ENCODE measurements at places on chromosomes 2 and 18.
A peak's percentile ranks its signal among the peaks of the same experiment; 100 is the strongest.

GRCh38 chr18:72762515-72763122 lies 105.2 kb downstream of the NETO1 start:
- DNase-seq: peak; percentile 13

GRCh38 chr2:29697181-29697580 lies 224.2 kb downstream of the ALK start:
- no peak for DNase-seq

- peak; percentile 63 for DNase-seq
These were observed 2.7 kb upstream of the LCT start for GRCh38 chr2:135839713-135840112.

DNA sequence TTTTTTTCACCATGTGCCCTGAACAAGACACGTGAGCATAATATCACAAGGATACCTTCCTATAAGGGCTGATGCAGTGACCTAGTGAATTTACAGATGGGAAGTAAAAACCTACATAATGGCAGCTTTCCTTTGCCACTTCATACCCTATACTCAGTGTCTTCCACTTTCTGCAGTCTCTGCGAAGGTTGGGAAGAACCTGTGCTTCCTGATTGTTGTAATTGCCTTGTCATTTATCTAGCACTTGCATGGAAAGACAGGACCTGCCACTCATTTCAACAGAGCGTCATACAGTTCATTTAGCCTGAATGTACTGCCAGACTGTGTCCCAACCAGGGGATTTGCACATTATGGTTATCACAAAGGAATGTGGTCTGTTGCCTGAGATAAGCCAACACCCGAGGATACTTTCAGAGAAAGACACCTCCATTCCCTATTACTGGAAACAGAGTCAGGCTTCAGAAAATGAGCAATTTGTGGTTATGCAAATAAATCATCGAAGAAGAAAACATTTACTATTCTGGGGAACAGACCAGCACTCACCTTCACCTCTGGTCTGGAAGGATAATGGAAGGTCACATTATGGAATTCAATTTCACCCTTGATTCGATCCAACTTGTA lies 55.0 kb downstream of the ABCB11 start:
- no peak for DNase-seq

DNA sequence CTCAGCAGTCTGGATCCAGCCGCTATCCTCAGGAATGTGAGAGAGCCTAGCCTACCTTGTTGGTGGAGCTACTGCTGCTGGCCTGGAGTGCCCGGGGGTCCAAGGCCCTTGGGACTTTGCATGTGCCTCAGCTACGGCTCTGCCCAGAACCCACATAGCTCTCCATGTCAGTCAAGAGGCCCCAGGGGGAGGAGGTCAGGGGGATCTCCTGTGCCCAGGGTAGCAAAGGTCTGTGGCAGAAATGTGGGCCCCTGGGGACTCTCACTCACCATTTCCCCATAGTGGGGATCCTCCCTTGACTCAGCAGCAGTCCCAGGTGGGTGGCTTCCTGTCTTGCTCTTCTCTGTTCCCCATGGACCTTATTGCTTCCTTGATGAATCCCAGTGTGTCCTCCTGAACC lies 342.7 kb upstream of the CHAC2 start:
- DNase-seq: no peak

- DNase-seq: peak; percentile 11
These were observed at the start of gene MYCN for GRCh38 chr2:15939854-15940660. Gene MYCN, plus strand, starts transcription at chr2:15940550. Its CDS starts 1,515 bp downstream, at chr2:15942065.

DNA sequence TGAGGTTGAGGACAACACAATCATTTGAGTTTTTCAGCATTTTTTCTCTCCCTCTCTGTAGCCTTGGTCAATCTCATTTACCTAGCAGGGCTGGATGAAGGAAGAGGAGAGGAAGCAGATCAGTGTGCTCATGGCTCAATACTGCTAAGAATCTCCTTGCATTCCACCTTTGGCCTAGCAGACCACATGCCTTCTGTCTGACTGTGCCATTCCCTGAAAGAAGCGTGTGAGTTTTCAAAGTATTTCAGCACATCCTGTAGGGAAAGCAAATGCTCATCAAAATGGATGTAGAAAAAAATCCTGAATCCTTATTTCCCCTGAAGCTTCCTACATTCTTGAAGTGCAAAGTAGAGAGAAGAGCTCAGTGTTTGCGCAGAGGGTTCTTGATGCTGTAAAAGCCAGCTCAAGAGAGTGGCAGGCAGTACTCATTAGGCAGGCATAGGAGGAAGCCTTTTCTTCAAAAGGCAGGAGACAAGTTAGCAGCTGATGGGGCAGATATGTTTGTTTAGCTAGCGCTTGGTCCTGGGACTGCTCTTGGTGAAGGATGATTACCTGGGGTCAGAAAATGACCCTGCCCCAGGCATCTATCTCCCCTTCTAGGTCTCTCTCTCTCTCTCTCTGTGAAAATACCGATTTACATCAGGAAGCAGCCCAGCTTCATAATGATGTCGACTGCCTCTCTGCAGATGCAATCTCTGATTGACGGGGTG lies 14.4 kb upstream of the PIK3C3 start:
- DNase-seq: peak; percentile 91

GRCh38 chr18:13433685-13434084 lies 215.1 kb downstream of the LDLRAD4 start:
- DNase-seq: no peak

- DNase-seq: peak; percentile 73
These were observed 2.5 kb downstream of the IGFBP5 start for GRCh38 chr2:216692636-216693413.

- DNase-seq: no peak
These were observed 5.2 kb downstream of the UGT1A7 start for GRCh38 chr2:233686928-233687327.

GRCh38 chr2:239528146-239528545 lies 127.3 kb upstream of the HDAC4 start:
- no peak for DNase-seq

DNA sequence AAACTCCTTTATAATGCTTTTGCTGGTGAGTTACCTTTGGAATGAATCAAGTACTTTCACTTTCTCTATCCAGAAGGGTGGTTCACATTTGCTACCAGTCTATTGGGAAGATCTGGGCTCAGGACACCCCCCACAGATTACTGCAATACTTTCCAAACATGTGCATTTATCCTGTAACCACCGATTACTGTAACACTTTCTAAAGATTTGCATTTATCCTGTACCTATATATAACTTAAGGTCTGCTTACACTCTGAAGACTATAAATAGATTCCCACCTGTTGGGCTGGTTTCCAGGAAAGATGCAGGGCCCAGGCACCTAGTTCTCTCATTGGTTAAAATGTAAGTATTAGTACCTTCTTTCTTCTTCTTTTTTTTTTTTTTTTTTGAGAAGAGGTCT lies 113.0 kb upstream of the NEDD4L start:
- no peak for DNase-seq

GRCh38 chr2:168254158-168254935 lies 7.0 kb upstream of the STK39 start:
- DNase-seq: no peak

- DNase-seq: no peak
These were observed 569.3 kb downstream of the TDRD15 start for GRCh38 chr2:21693081-21693480.

- DNase-seq: peak; percentile 54
These were observed 30.7 kb downstream of the LYPD6B start for GRCh38 chr2:149068996-149069888.

Data from brain microvascular endothelial cell (primary cell).